ENCODE measurements at places on chromosomes 5 and 9. TPM values are rescaled to one million over a fixed set of nuclear protein-coding genes. Genes with fewer than 3 reads are reported as not detected.

GRCh38 chr5:169175733-169176132 lies 125.2 kb downstream of the SLIT3 start:
- H3K36me3 ChIP-seq, result no peaks in the 10 kb centered on the region
- no peak overlapping the region for H3K27ac ChIP-seq

GRCh38 chr9:110110154-110110553 lies 97.8 kb downstream of the C9orf152 start:
- H3K4me1 ChIP-seq, result peaks cover 21% of the 10 kb centered on the region
- no peaks in the 10 kb centered on the region for H3K27me3 ChIP-seq
- H3K27ac ChIP-seq, result no peak overlapping the region
- H3K36me3 ChIP-seq, result no peaks in the 10 kb centered on the region
- H3K4me3 ChIP-seq, result no peak overlapping the region
- no peak for DNase-seq

The CCDC127 gene
- 7.4 TPM for total RNA-seq

DNA sequence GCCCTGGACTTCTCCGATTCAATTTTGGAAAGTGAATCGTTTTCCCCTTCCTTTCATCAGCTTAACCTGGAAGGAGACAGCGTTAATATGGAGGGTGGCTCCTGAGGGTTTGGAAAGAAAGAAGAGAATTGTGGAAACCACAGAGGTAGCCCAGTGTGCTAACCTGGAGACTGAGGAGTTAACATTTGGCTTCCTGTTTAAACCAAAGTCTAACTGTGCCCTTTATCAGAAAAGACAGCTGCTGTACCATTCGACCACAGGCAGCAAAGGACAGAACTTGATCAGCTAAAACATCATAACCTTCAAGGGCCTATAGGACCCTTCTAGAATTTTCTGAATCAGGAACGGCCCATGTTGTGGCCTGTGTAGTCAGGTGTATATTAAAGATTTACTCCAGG lies 735 bp downstream of the IDNK start:
- peak overlapping the region; percentile 64 for H3K27ac ChIP-seq
- peaks cover 3% of the 10 kb centered on the region for H3K4me1 ChIP-seq
- no peaks in the 10 kb centered on the region for H3K36me3 ChIP-seq
- no peaks in the 10 kb centered on the region for H3K27me3 ChIP-seq
- peak overlapping the region; percentile 69 for H3K4me3 ChIP-seq

DNA sequence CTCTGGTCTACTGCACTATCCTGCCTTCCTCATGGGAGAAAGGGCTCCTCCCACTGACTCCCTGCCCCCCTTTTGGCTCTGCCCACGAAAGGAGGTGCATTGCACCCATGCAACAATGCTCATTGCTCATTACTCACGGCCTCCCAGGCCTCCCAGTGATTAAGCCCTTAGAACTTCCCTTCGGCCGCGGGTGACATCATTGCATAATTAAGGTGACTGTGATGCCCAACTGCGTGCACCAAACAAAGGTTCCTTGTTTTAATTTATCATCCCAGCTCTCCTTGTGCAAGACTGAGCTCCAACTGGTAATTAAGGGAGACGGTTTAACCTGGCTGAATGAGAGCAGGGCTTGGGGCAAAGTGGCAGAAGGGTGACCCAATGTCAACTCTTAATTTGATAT lies 180.4 kb downstream of the GAS1 start:
- no peaks in the 10 kb centered on the region for H3K36me3 ChIP-seq
- peak; percentile 97 for DNase-seq
- no peak overlapping the region for H3K4me3 ChIP-seq
- H3K27ac ChIP-seq, result no peak overlapping the region
- H3K27me3 ChIP-seq, result peaks cover 2% of the 10 kb centered on the region
- no peaks in the 10 kb centered on the region for H3K4me1 ChIP-seq

The PCDHAC2 gene
- 2.6 TPM for total RNA-seq

- no peak overlapping the region for H3K27ac ChIP-seq
- DNase-seq, result peak; percentile 66
- no peaks in the 10 kb centered on the region for H3K4me1 ChIP-seq
- H3K4me3 ChIP-seq, result no peak overlapping the region
Measured at GRCh38 chr5:113022661-113023060, 46.1 kb downstream of the DCP2 start.

The FBXL7 gene
- 3.3 TPM for total RNA-seq

- no peak overlapping the region for H3K27ac ChIP-seq
- H3K27me3 ChIP-seq, result no peaks in the 10 kb centered on the region
- H3K4me1 ChIP-seq, result no peaks in the 10 kb centered on the region
- no peak overlapping the region for H3K4me3 ChIP-seq
- H3K36me3 ChIP-seq, result no peaks in the 10 kb centered on the region
- DNase-seq, result peak; percentile 57
Measured at GRCh38 chr9:78213712-78214111, 22.2 kb upstream of the CEP78 start.

The CDH12 gene
- total RNA-seq, result not detected

DNA sequence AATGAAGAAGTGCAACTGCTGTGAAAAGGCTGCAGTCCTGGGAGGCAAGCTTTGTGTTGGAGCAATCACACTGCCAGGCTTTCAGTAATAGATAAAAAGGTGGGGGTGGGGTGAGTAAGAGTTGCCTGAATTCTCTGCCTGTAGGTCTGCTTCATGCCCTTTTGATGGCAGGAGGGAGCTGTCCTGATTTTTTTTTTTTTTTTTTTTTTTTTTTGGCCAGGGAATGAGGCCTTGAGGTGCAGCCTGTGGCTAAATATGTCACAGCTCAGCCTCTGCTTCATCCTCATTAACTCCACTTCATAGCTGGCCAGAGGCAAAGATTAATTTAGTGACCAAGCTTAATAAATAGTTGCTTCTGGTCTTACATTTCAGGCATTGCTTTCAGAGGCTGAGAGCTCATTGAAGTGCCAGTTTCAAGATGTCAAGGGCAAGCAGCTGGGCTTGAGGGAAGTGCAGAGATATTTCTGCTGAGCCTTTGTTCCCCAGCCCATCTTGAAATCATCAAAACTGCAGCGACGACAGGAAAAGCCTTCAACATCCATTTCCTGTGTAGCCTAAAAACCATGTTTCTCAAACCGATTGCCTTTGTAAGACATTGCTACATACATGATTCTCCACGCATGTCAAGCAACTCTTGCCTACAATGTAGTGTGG lies 134.7 kb downstream of the MACIR start:
- no peak overlapping the region for H3K27ac ChIP-seq
- no peaks in the 10 kb centered on the region for H3K27me3 ChIP-seq
- no peak overlapping the region for H3K4me3 ChIP-seq
- peak; percentile 8 for DNase-seq
- no peaks in the 10 kb centered on the region for H3K36me3 ChIP-seq

- H3K4me1 ChIP-seq, result no peaks in the 10 kb centered on the region
- no peaks in the 10 kb centered on the region for H3K36me3 ChIP-seq
- no peak for DNase-seq
- no peak overlapping the region for H3K4me3 ChIP-seq
Measured at GRCh38 chr9:83560169-83560826, 22.1 kb upstream of the FRMD3 start.

The WNK2 gene
- under 0.01 TPM for total RNA-seq

The ACTBL2 gene
- under 0.01 TPM for total RNA-seq

The IL5 gene
- not detected for total RNA-seq

GRCh38 chr5:112931473-112931872 lies 9.4 kb upstream of the REEP5 start:
- no peaks in the 10 kb centered on the region for H3K27me3 ChIP-seq
- peaks cover 14% of the 10 kb centered on the region for H3K4me1 ChIP-seq
- H3K36me3 ChIP-seq, result no peaks in the 10 kb centered on the region

GRCh38 chr5:145324767-145325479 lies 510.2 kb downstream of the PRELID2 start:
- no peaks in the 10 kb centered on the region for H3K4me1 ChIP-seq
- DNase-seq, result peak; percentile 18
- H3K27ac ChIP-seq, result no peak overlapping the region
- H3K4me3 ChIP-seq, result no peak overlapping the region
- no peaks in the 10 kb centered on the region for H3K36me3 ChIP-seq
- H3K27me3 ChIP-seq, result no peaks in the 10 kb centered on the region

DNA sequence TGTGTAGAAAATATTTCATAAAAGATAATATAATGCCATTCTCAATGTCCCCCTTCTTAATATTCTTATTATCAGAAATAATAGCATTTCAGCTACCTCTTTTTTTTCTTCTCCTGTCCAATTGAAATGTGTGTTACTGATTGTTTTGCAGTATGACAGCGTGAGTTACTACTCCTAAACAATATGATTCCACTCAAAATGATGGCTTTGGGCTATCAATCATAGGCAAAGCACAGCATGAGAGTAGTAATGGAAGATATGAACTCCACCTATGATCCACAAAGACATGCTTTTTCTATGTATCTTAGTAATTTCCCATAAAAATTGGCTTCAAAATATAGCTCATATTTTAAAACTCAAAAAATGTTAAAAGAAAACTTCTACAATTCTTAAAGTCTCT lies 867.3 kb upstream of the NUDT12 start:
- DNase-seq, result no peak
- H3K4me1 ChIP-seq, result no peaks in the 10 kb centered on the region
- H3K4me3 ChIP-seq, result no peak overlapping the region
- H3K36me3 ChIP-seq, result no peaks in the 10 kb centered on the region
- no peak overlapping the region for H3K27ac ChIP-seq
- H3K27me3 ChIP-seq, result no peaks in the 10 kb centered on the region
